ENCODE measurements at places on chromosomes 6 and 20.

DNA sequence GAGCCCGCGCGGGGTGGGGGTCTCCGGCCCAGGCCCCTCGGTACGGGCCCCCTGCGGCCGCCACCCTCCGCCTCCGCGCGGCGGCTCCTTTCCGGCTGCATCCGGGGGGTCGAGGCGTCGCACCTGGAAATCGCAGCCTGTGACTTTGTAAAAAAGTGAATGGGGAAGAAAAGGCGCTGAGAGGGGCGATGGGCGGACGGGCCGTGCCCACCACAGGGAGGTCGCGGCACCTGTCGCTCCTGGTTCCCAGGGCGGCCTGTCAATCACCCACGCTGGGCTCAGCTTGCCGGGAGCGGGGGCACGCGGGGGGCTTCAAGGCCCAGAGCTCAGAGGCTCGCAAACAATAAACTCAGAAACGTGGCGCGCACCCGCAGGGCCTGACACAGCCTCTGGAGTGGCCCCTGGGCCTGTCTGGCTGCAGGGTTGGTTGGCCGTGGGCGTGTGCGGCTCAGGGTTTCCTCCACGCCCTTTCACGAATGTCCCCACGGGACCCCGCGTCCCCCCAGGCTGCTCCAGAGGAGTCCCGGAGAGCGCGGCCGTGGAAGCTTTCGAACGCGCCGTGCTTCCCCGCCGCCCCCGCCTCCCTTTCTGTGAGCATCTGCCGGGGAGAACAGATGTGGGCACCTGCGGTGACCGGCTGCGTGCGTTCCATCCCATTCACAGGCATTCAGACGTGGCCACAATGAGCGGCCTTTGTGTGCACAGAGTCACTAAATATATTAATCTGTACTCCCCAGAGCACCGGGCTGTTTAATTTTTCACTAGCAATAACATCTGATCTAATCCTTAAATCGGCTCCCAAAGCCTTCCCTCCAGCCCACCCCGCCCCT is 6.1 kb upstream of the DLL1 start:
- H3K27me3 ChIP-seq, result peaks cover 29% of the 10 kb centered on the region
- peak; percentile 67 for DNase-seq
- no peak overlapping the region for H3K27ac ChIP-seq
- H3K4me3 ChIP-seq, result peak overlapping the region; percentile 54

DNA sequence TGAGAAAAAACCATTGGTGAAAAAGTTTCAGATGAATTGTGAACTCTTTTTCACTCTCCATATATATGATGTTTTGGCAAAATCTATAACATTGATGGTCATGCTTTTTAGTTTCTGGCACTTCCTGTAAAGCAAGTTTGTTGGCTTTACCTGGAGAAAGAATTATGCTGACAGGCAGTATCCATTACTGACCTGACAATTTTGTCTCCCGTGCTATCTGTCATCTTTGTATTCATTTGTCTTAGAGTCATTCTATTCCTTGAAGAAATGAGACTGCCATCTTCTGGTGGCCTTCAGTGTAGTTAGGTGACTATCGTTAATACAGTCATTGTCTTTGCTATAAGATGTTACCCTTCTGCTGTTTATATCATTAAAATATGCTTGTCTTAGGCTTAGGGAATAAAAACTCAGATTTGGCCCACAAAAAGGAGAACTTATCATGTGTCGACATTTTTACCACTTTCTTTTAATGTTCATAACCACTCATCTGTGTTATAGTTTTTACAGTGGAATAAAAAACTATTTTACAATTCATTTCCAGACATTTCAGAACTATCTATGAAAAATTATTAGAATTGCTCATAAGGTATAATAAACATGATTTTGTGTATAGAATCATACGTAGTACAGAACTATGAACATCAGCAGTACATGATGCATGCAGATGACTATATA is 707.0 kb downstream of the EPM2A start:
- H3K27me3 ChIP-seq, result no peaks in the 10 kb centered on the region
- no peaks in the 10 kb centered on the region for H3K4me1 ChIP-seq
- no peak for DNase-seq
- no peak overlapping the region for H3K27ac ChIP-seq
- no peaks in the 10 kb centered on the region for H3K36me3 ChIP-seq

- no peaks in the 10 kb centered on the region for H3K4me1 ChIP-seq
- no peak overlapping the region for H3K27ac ChIP-seq
- no peak for DNase-seq
- no peaks in the 10 kb centered on the region for H3K36me3 ChIP-seq
- no peak overlapping the region for H3K4me3 ChIP-seq
Measured at GRCh38 chr6:5632348-5632935, 371.1 kb downstream of the FARS2 start.

GRCh38 chr6:108179741-108180140 is 13.9 kb downstream of the NR2E1 start:
- no peak overlapping the region for H3K27ac ChIP-seq
- DNase-seq, result no peak
- no peak overlapping the region for H3K4me3 ChIP-seq
- peaks cover 60% of the 10 kb centered on the region for H3K27me3 ChIP-seq

GRCh38 chr6:113578691-113579090 is 278.5 kb upstream of the MARCKS start:
- no peaks in the 10 kb centered on the region for H3K27me3 ChIP-seq
- H3K4me1 ChIP-seq, result peaks cover 10% of the 10 kb centered on the region
- H3K36me3 ChIP-seq, result no peaks in the 10 kb centered on the region
- no peak overlapping the region for H3K4me3 ChIP-seq
- no peak overlapping the region for H3K27ac ChIP-seq

GRCh38 chr6:36432151-36432671 is 10.4 kb downstream of the PXT1 start:
- no peaks in the 10 kb centered on the region for H3K4me1 ChIP-seq
- no peak for DNase-seq
- no peaks in the 10 kb centered on the region for H3K36me3 ChIP-seq
- H3K27me3 ChIP-seq, result no peaks in the 10 kb centered on the region
- H3K4me3 ChIP-seq, result no peak overlapping the region

GRCh38 chr20:35062478-35062877 is 30.1 kb downstream of the TRPC4AP start:
- DNase-seq, result no peak
- H3K27ac ChIP-seq, result no peak overlapping the region
- H3K4me1 ChIP-seq, result no peaks in the 10 kb centered on the region
- no peaks in the 10 kb centered on the region for H3K27me3 ChIP-seq
- peaks cover 16% of the 10 kb centered on the region for H3K36me3 ChIP-seq

DNA sequence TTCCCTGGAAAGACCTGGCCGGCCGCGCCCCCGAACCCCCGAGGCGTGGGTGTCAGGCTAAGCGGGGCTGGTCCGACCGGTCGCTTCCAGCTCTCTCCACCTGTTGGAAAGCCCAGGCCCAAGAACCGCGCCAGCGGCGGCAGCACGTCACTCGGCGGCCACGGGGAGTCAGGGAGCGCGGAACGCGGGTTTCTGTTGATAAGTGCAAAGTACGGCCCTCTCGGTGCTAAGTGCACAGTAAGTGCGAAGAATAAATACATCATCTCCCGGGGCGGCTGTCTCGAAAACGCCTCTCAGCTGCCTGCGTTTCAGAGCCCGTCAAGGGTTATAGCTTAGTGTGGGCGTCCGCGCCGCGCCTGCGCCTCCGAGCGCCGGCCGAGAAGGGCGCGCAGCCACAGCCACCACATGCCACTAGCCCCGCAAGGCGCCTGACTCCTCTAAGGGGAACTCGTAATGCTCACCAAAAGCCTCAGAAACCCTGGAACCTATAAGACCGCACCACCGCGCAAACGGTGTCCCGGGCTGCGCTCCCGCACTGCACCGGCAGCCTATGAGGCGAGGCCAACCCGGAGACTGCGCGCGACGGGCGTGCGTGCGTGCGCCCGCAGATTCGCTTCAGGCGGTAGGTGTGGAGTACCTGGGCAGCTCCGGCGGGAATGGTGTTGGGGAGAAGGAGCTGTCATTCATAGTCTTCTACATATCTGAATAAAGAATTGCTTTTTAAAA is 9.2 kb upstream of the TBX18 start:
- peaks cover 95% of the 10 kb centered on the region for H3K27me3 ChIP-seq
- DNase-seq, result no peak
- H3K4me1 ChIP-seq, result peaks cover 21% of the 10 kb centered on the region
- H3K36me3 ChIP-seq, result no peaks in the 10 kb centered on the region
- H3K27ac ChIP-seq, result no peak overlapping the region
- H3K4me3 ChIP-seq, result peak overlapping the region; percentile 40

DNA sequence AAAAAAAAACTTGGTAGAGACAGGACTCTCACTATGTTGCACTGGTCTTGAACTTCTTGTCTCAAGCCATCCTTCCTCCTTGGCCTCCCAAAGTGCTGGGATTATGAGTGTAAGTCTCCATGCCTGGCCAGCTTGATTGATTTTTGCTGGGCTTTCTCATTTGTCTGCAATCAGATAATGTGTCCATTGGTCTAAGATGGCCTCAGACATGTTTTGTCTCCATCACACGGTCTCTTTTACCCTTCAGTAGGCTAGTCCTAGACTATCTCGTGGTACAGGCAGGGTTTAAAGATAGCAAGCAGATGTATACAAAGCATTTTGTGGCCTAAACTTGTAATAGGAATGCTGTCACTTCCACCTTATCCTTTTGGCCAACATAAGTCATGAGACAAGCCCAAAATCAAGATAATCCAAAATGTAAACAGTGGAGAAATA is 289.1 kb downstream of the TFAP2B start:
- H3K27me3 ChIP-seq, result no peaks in the 10 kb centered on the region
- no peak for DNase-seq
- H3K4me1 ChIP-seq, result no peaks in the 10 kb centered on the region
- no peak overlapping the region for H3K4me3 ChIP-seq

- H3K4me1 ChIP-seq, result peaks cover 21% of the 10 kb centered on the region
- DNase-seq, result no peak
- no peak overlapping the region for H3K27ac ChIP-seq
- H3K36me3 ChIP-seq, result peaks cover 10% of the 10 kb centered on the region
Measured at GRCh38 chr6:2108700-2109306, 136.6 kb downstream of the GMDS start.

DNA sequence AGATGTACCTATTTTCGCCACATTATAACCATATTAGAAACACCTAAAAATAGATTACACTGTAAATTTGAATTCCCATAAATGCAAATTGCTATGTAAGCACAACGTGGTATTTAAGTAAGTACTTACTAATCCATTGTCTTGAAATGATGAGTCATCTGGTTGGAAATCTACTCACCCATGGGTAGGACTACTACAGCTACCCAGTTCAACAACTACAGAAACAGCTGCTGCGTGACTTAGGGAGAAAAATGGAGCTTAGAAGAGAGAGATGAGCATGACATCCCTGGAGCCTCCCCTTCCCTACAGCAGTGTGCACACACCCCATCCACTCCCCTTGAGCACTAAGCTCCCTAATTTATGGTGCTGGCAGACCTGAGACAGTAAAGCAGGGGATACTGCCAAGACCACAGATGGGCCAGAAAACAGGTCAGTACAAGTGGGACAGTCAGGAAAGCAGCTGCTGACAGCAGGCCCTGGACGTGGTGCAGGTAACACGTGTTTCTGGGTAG is 26.9 kb downstream of the RRAGD start:
- no peak overlapping the region for H3K4me3 ChIP-seq
- peak; percentile 12 for DNase-seq
- H3K27me3 ChIP-seq, result no peaks in the 10 kb centered on the region

- H3K36me3 ChIP-seq, result no peaks in the 10 kb centered on the region
- no peak overlapping the region for H3K4me3 ChIP-seq
- no peak overlapping the region for H3K27ac ChIP-seq
- no peaks in the 10 kb centered on the region for H3K27me3 ChIP-seq
Measured at GRCh38 chr6:112032728-112033127, 21.2 kb upstream of the CCN6 start.

GRCh38 chr6:169194737-169195136 is 58.9 kb downstream of the THBS2 start:
- H3K27ac ChIP-seq, result no peak overlapping the region
- H3K36me3 ChIP-seq, result no peaks in the 10 kb centered on the region
- H3K4me1 ChIP-seq, result no peaks in the 10 kb centered on the region
- DNase-seq, result no peak
- H3K27me3 ChIP-seq, result no peaks in the 10 kb centered on the region

DNA sequence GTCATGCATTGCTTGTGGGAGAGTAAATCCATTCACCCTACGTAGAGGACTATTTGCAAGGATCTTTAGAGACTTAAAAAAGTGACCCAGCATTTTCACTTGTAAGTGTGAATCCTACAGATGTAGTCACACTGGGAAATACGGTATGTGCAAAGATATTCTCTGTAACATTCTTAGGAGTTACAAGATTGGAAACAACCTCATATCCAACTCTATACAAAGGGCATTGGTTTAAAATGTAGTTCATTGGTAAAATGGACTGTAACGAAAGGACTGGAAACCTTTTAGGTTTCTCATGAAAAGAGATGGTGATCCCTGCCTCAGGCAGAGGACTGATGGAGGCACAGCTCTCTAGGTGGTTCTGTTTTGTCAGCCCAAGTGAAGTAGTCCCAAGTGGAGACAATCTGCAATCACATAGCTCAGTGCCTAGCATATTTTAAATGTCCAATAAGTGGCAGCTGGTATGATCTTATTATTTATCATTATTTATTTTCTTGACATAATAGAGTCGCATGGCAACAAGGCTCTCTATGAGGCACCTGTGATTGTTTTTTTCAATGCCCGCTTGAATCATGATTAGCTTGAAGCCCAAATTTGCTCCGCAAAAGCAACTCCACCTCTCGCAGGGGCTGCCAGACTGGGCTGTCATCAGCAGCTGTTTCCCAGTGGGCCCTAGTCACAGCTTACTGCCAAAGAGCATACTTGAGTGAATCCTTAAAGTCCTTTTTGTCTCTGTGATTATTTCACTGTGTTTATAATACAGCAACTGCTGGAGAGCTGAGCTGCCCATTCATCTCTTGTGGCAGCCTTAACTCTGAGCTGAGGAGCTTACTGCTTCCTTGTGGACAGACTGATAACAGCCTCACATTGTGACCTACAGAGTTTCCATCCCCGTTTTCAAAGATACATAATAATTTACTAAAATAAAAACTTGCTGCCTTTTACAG is 19.8 kb upstream of the ENPP1 start:
- H3K4me1 ChIP-seq, result peaks cover 9% of the 10 kb centered on the region
- H3K27ac ChIP-seq, result no peak overlapping the region
- H3K36me3 ChIP-seq, result no peaks in the 10 kb centered on the region

GRCh38 chr6:56497240-56497639 is 145.4 kb downstream of the DST start:
- no peaks in the 10 kb centered on the region for H3K4me1 ChIP-seq
- peaks cover 57% of the 10 kb centered on the region for H3K36me3 ChIP-seq
- no peak for DNase-seq
- no peaks in the 10 kb centered on the region for H3K27me3 ChIP-seq
- no peak overlapping the region for H3K27ac ChIP-seq
